ENCODE measurements at places on chromosomes 13 and 19. TPM values are rescaled to one million over a fixed set of nuclear protein-coding genes. Genes with fewer than 3 reads are reported as not detected.

GRCh38 chr13:109101550-109102144, 472.2 kb downstream of the MYO16 start:
- no peak for DNase-seq

GRCh38 chr19:36245210-36246005, 30.5 kb downstream of the ZNF146 start:
- DNase-seq = no peak

DNA sequence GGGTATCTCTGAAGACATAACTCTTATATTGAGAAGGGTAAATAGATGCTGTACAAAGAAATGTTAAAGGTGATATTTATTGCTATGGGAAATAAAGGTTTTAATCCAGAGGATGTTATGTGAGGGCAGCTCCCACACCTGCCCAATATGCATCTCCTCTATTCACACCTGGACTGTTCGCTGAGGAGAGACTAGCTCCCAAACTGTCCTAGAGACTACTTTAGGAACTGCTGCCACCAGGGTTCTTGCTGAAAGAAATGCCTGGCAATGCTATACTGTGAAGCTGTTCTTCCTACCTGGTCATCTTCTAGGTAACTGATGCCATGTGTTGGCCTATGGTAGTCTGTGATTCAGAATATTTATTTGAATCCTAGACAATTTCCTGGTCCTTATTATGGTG, 1421.5 kb upstream of the SPRY2 start:
- no peak for DNase-seq

- DNase-seq = no peak
Observed at GRCh38 chr13:20713014-20713376, 9.5 kb downstream of the IL17D start.

- no peak for DNase-seq
Observed at GRCh38 chr13:22198001-22198400, 527.1 kb downstream of the FGF9 start.

DNA sequence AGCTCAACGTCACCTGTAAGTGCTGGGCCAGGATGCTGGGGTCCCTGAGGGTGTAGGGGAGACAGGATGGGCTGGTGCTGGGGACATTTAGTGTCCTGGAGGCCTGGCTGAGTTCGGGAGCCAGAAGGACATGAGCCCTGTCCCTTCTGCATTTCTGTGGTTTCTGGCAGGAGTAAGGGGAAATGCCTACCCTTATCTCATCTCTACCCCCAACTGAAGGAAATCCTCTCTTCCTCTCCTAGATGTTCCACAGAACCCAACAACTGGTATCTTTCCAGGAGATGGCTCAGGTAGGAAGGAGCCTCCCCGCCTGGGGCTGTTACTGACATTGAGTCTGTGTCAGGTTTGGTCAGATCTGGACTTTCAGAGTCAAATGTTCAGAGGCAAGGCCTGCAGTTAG, 1.2 kb downstream of the CD33 start:
- no peak for DNase-seq

The C19orf73 gene
- 1.8 TPM for total RNA-seq
